T-helper 2 cell (primary cell): ENCODE measurements at places on chromosomes 7 and 10.

DNA sequence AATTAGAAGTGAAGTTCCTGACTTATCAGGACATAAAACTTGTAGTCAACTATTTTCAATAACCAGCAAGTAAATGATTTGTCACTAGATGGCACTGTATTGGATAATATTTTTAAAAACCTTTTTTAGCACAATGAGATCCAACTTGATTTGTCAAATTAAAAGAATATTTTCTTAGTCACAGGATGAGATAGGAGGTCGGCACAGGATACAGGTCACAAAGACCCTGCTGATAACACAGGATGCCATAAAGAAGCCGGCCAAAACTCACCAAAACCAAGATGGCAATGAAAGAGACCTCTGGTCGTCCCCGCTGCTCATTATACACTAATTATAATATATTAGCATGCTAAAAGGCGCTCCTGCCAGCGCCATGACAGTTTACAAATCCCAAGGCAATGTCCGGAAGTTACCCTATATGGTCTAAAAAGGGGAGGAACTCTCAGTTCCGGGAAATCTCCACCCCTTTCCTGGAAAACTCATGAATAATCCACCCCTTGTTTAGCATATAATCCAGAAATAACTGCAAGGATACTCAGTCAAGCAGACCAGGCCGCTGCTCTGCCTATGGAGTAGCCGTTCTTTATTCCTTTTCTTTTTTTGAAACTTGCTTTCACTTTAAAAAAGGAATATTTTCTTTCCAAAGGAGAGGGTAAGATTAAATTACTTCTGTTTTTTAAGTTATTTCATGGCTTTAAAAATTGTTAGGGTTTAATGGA is 255.7 kb upstream of the MKLN1 start:
- no peak for DNase-seq

DNA sequence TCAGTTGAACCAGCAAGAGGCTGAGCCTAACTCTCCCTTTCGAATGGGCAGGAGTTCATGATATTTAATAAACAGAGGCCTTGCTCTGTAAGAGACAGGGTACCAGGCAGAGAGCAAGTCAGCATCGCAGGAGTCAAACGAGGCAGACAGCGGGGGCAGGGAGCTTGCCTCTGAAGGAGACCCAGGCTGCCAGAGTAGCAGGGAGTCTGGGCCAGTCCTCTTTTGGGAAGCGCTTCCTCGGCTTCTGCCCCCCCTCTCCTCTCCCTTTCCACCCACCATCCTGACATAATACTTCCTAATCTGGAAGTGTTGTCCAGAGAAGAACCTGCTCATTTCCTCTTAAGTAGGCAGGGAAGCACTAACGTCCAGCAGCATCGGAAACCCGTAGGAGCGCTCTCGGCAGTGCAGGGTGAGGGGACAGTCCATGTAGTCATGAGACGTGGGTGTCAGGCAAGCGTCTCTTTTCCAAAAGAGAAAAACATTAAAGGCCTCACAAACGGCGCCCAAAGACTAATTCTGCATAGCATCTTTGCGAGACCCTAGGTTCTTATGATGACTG is 171.1 kb downstream of the EGFR start:
- DNase-seq = no peak

- no peak for DNase-seq
Measured at GRCh38 chr7:48638041-48638440, 286.3 kb upstream of the CDC14C start.

GRCh38 chr7:77827999-77828398 is 29.4 kb downstream of the PHTF2 start:
- no peak for DNase-seq

- DNase-seq = no peak
Measured at GRCh38 chr7:1235501-1236131, 2.9 kb downstream of the UNCX start.

GRCh38 chr7:13563257-13563656 is 426.2 kb downstream of the ETV1 start:
- DNase-seq = no peak

DNA sequence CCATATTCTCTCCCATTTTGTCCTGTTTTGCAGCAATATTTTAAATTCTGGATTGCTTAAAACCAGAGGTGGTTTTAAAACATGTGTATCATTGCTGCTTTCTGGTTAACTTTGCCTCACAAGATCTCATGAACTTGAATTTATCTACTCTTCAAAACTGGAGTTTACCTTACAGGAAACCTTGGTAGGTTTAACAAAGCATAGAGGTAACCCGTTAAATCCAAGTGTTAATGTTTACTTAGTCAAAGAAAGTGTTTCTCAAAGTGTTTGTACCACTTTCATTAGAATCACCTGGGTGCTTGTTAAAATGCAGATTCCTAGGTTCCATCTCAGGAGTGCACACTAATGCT is 44.0 kb upstream of the VDAC2 start:
- DNase-seq = no peak

DNA sequence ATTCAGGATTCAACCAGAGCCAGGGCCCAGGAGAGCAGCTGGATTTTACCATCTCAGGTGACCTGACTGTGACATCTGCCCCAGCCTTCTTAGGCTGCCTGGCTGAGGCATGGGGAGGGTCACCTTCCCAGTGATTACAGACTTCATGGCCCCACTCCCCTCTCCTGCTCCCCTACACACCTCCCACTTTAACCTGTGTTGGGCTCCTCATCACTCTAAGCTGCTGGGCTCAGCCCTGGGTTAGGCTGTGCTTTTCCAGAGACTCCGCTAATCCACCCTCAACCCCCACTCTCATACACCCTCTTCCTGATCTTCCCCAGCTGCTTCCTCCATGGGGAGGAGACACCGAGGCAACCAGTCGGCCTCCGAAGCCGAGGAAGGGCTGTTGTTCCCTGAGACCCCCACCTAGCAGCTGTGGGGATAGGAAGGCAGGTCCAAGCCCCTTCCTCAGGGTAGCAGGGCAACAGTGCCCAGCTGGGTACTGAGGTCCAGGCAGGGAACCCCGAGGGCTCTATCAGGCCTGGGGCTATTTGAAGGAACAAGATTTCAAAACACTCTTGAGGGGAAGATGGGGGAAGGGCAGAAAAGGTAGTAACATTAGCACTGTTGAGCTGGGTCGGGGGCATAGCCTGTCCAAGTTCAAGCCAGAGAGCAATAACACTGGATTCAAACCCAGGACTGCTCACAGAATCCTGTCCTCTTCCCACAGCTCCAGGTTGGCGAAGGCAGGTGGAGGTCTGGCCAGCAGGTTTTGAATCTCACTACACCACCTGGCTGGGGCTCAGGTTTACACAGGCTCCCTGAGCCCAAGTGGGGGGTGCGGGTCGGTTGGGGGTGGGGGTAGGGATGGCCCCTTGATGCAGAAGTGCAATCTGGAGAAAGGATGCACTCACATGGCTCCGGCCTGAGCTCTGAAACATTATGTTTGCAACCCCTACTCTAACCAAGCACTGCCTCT is 1.8 kb downstream of the IMPDH1 start:
- no peak for DNase-seq

GRCh38 chr10:77687621-77688020 is 50.0 kb upstream of the KCNMA1 start:
- no peak for DNase-seq

- no peak for DNase-seq
Measured at GRCh38 chr7:75957021-75957736, 37.2 kb downstream of the TMEM120A start.

DNA sequence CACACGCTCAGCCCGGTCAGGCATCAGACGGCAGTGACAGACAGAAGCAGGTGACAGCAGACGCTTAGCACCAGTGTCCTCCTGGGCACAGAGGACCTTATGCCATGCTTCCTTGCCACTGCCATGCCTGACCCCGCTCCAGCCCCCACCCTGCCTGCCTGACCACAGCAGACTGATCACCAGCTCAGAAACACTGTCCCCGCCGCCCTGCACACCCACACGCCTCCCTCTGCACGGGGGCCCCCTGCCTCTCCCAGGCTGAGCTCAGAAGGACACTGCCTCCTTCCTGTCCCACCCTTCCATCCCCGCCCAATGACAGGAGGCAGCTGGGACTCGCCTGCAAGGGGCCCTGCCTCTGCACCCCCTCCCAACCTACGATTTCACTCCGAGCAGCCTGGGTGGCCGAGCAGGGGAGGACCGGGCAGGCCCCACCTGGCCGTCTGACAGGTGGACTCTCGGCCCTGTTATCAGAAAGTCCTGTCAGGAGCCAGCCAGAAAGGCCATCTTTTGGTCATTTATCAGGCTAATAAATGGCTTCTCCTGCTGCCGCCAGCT is 183.4 kb downstream of the ELFN1 start:
- peak; percentile 5 for DNase-seq

GRCh38 chr7:945147-945555 is 9.3 kb downstream of the ADAP1 start:
- DNase-seq = no peak

GRCh38 chr7:6161463-6162330 is 110.7 kb downstream of the CYTH3 start:
- no peak for DNase-seq

GRCh38 chr7:23965296-23965695 is 255.3 kb downstream of the STK31 start:
- no peak for DNase-seq

DNA sequence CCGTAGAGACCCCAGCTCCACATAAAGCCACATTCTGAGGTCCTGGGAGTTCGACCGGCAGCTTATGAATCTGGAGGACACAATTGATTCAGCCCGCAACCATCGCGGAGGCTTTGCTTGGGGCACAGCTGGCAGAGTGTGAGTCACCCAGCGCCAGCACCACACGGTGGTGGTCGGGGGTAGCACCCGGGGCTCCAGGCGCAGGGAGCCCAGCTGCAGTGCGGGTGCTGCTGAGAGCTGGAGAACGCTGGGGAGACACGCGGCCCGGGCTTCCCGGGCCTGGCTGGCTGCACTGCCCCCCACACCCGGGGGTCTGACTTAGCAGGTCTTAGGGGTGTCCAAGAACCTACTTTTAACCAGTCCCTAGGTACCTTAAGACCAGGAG is 87.9 kb downstream of the PAXIP1 start:
- no peak for DNase-seq

DNA sequence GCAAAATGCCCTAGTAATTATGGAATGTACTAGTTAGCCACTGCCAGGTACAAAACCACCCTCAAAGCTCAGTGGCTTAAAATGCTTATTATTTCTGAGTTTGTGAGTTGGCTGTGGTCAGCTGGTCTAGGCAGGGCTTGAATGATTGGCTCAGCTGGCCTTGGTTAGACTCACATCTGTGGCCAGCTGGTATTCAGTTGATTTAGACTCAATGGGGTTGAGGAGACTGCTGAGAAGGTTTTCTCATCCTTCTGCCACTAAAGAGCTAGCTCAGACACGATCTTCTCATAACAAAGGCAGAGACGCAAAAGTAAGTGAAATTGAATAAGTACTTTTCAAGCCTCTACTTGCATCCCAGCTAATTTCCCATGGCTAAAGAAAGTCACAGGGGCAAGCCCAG is 57.1 kb upstream of the CYP2C18 start:
- no peak for DNase-seq

DNA sequence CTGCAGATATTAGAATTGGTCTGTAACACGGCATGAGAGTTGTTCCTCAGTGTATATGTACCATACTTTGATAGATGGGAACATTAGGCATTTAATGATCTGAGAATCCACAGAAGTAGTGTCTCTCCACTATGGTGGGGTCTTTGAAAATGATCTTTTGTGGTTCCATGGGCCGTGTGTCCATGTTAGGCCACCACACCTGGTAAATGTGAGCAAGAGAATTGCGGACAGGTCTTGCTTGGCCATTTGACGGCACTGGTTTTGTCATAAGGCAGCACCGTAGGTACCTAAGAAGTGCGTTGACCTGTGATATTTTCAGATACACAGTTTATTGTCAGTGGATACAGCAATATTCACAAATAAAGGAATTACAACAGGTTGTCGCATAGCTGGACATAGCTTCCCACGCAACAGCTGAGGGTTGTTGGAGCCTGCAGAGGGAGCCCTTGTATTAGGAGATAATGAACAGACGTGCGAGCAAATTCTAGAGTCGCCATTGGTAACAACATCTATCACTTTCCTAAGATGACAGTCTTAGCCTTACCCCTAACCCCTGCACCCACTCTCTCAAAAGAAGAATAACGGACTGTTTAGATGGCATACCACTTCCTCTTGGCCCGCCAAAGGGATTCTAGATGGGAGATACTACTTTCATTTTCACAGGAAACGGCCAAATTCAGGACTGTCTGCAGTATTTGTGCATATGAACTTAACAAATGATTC is 111.4 kb downstream of the COL28A1 start:
- peak; percentile 4 for DNase-seq

- no peak for DNase-seq
Measured at GRCh38 chr7:95501261-95501832, 15.6 kb downstream of the ASB4 start.

- no peak for DNase-seq
Measured at GRCh38 chr7:131012477-131013031, 278.5 kb upstream of the KLF14 start.

- no peak for DNase-seq
Measured at GRCh38 chr7:118079369-118079768, 104.6 kb upstream of the LSM8 start.

- no peak for DNase-seq
Measured at GRCh38 chr10:67912331-67912946, 28.0 kb downstream of the SIRT1 start.

DNA sequence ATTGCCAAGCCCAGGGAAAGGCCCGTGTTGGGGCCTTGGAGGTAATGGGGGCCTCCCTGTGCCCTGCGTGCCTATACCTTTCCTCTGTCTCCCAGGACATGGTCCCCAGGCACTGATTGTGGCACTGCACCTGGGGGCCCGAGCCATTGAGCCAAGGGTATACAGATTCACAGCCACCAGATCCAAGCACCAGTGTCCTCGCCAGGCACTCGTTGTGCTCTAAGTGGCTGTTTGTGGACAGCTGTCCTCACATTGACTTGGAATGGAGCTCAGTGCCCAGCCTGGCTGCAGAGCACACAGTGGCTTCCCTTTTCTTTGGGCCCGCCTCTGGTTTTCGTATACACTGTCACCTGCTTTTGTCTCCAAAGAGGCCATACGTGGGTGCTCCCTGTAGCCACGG is 72.0 kb upstream of the BTBD16 start:
- no peak for DNase-seq

- DNase-seq = no peak
Measured at GRCh38 chr10:17735166-17735941, 16.6 kb upstream of the TMEM236 start.

- no peak for DNase-seq
Measured at GRCh38 chr7:80770061-80770460, 131.6 kb downstream of the CD36 start.
